NCI-H146 (cell line): ENCODE measurements at places on chromosomes 16 and 17.
A peak's percentile ranks its signal among the peaks of the same experiment; 100 is the strongest.

DNA sequence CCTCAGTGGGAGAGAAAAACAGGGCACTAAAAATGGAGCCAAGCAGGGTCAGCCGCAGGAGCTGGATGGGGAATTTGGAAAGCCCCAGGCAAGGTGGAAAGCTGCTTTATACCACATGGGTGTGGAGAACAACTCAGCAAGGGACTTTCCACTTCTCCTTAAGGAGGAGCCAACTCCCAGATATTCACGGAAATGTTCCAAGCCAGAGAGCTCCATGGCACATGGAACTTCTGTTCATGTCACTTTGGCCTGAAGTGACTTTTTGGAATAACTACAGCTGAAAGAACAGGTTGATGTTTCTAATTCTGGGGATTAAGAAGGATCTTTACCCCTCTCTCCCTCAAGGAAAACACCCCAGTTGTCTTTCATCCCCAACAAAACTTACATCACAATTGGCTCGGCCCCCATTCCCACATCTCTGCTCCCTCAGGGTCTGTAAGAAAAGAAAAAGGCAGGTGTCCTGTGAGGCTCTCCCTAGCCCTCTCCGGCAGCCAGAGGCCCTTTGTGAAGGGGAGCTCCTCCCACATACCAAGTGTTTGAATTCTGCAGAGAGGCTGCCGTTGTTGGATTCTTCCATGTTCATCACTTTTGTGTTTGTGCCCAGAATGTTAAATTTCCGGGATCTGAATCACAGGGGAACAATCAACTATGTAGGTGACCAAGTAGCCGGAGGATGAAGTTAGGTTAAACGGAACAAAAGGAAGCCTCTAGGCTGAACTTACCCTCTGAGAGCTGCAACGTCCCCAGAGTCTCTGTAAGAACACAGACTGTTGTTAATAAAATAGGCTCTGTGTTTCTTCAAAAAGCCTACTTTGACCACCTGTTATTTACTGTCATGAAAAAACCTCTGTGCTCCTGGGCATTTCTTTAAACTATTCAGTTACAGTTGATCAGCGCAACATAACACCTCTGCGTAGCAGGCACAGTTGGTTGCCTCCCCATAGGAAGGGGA, 41.0 kb downstream of the STAT5A start:
- DNase-seq, result no peak

GRCh38 chr17:42809250-42809649, 10.6 kb downstream of the CNTD1 start:
- DNase-seq, result no peak

DNA sequence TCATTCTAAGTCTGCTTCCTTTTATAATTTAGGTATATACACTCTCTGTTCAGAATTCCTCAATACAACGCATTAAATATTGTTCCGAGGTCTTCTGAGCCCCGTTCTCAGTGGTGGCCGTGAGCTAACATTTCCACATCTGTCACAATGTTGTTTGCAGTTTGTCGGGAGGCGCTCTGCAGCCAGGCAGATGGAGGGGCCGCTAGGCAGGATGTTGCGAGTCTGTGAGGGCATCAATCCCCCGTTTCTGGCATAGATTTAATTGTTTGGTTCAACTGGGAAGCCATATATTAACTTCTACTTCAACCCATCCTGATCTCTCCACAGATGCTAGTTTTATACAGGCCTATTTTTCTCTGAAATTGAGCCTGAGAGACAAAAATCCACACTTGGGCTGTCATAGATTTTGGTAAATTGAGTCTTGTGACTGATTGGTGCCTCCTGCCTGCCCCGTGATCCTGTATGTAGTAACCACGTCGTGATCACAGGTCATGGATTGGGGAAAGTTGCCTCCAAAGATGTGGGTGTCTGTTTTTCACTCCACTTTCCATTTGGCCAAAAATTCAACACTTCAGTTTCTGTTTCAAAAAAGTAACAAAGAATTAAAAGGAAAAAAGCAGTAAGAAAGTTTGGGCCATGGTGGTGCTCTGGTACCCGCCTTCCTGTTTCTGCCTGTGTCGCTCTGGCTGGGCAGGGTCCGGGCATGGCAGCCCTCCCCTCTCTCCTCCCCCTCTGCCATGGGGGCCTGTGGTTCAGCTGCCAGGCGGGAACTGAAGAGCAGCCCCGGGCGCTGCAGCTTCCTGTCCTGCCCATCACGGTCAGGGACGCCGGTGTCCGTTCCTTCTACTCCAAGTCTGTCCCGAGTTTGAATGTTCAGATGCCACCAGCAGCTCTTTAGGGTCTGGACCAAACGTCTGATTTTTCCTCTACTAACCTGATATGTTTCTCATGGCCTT, 41.5 kb downstream of the RPTOR start:
- no peak for DNase-seq

DNA sequence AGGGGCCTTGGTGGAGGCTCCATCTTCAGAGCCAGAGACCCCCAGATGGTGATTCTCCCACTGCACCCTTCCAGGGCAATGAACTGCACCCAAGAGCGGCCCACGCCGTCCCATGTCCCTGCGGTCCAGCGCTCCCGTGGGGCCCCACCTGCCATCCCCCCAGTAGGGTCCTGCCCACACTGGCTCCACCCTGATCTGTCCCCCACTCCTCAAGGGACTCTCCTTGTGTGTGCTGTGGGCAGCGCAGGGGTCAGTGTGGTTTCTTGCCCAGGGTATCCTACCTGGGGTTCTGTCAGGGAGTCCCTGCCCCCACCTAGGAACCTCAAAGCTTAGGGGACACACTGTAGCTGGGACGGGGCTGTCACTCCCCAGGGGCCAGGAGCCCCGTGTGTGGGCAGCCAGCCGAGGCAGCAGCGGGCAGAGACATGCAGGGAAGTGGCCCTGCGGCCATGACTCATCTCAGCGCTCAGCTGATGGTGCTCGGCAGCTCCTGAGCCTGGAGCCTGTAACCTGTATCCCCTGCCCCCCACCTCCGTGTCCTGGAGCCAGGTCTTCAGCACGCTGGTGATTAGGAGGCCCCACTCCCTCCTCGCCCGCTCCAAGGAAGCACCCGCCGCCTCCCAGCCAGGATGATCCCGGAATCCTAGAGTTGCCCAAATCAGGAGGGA, 35.7 kb upstream of the SSTR5 start:
- DNase-seq, result no peak

DNA sequence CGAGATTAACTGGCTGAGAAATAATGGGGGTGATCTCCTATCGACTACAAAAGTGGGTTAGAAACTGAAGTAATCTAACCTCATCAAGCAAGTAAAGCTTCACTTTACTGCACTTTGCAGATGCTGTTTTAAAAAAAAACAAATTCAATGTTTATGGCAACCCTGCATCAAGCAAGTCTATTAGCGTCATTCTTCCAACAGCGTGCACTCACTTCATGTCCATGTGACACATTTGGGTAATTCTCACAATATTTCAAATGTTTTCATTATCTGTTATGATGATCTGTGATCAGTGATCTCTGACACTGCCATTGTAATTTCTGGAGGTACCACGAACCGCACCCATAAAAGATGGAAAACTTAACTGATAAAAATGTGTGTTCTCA, 70.8 kb downstream of the KANSL1 start:
- DNase-seq, result no peak

DNA sequence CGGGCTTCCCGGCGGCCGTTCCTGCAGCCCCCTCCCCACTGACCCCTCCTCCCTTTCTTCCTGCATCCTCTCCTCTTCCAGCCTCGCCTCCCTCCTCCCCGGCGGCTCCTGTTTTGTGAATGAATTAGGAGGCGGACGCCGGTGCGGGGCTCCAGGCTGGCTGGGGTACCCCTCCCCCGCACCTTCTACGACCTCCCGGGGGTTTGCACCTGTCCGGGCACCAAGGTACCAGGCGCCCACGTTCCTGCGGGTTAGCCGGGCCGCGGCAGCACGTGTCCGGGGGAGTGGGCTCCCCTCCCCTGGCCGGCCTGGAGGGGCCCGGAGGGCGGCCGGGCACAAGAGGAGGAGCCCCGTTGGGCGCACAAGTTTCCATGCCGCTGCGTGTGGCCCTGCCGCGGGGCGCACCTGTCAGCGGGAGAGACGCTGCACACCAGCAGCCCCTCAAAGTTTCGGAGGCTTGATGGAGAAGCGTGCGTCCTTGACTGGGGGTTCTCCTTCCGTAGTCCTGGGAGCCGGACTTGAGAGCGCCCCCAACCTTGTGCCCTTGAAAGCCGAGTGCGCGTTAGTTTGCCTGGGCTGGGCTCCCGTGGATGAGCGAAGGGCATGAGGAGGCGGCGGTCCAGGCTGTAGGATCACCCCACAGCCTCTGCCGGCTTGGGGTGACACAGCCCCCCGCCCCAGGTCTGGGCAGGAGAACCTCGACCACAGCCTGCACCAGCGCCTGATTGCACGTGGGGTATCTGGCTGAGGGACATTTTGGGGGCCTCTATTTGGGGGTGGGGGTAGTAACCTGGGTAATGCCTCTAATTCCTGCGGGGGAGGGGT, 1.2 kb downstream of the HAS3 start:
- peak; percentile 42 for DNase-seq

- no peak for DNase-seq
Measured at GRCh38 chr16:30082545-30083090, 6.8 kb downstream of the PPP4C start.

DNA sequence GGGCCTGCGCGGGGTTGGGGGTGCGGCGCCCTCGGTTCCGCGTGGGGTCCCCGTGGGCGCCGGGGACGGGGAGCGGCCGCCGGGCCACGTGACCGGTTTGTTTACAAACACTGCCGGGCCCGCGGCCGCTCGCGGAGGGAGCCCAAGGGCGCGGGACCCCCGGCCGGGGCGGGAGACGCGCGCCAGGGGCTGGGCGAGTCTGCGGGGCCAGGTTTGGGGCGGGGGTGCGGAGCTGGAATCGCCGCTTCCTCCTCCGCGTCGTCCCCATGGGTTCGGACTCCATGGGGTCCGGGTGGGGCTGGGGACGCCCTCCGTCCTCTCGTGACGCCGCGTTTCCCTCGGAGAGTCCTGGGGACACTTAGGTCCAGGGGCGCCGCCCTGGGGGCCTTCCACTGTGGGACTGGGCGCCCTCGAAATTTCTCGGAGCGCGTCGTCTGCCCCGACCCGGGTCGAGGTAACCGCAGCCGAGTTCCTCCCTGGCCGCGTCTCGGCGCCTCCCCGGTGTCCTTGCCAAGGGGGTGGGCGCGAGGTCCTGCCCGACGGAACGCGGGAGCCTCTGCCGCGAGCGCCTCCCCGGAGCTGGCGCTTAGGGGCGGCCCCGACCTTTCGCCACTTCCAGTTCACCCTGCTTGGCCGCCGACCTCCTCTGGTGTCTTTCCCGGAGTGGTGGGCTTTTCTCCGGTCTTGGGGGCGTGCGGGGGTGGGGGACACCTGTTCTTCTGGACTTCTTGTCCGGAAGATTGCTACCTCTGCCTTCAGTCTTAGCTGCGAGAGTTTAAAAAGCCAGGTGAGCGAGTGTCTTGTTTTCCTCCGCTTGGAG, 684 bp downstream of the YPEL2 start:
- peak; percentile 27 for DNase-seq

GRCh38 chr16:9099131-9099625, 7.7 kb downstream of the HAPSTR1 start:
- DNase-seq, result no peak

DNA sequence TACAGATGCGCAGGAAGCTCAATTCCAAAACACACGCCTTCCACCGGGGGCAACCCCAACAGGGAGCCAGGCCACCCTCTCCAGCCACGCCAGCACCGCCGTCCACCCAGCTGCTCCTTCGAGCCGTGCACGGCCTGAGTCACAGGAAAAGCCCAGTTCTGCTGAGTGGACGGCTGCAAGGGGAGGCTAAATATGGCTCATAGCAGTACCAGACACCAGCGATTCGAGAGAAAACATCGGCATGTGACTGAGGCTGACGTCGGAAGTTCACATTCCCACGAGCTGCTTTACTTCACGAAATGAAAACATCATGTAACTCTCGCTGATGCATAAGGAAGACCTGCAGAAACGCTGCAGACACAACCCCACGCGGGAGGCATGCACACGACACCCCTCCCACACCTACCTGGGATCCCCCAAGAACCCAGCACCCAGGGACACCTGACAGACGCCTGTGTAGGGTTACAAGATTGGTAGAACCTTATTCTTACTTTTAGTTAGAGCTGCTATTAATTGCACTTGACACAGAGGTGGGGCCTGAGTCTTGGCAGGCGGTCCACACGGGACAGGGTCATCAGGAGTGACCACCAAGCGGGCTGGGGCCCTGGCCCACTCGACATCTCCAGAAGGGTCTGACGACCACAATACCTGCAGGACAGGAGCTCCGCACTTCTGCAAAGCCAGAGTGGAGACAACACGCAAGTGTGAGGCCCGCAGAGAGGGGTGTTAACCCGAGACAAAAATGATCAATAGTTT, 116.8 kb downstream of the ANKRD11 start:
- DNase-seq, result no peak

GRCh38 chr16:27475561-27475960, 73.6 kb downstream of the IL21R start:
- no peak for DNase-seq

DNA sequence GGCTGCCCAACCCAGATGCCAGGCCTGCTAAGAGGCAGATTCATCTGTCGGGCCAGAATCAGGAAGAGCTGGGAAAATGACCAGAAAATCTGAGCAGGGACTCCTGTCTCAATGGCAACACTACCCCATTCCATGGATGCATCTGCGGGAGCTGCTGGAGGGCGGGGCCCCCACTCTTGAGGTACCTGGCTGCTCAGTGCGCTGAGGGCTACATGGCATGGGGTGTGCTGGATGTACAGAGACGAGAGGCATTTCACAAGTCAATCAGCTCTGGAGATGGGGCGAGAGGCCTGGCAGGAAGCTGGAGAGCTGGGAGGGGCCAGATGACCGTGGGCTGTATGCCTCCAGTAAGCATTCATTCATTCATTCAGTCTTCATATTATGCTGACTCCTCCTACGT, 6.4 kb downstream of the SDK2 start:
- DNase-seq, result no peak

DNA sequence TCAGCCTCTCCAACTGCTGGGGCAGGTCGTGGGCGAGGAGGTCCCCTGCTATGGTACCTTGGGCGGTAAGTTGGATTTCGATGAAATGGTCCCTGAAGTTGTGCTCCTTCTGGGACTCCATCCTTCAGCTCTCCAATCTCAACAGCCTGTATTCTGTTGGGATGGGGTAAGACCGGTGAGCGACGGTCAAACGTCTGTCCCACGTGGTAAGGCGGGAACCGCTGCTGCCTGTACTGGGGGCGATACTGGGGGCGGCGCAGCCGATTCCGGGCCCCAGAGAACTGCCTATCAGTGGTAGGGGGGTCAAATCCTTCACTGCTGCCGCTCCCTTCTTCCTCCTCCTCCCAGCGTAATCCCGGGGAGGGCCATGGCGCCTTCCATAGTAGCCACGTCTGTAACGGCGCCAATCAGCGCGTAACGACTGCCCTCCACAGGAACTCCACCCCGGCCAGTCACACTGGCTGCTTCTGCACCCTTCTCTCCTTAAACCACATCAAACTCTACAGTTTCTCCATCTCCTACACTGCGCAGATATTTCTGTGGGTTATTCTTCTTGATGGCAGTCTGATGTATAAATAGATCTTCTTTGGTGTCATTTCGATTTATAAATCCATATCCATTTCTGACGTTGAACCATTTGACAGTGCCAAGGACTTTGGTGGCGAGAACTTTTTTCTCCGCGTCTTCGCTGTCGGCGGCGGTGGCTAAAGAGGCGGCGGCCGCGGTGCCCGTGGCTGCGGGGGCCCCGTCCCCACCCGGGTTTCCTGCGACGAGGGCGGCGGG, 41.1 kb downstream of the AHSP start:
- no peak for DNase-seq

GRCh38 chr17:78665952-78666920, 89.0 kb upstream of the DNAH17 start:
- DNase-seq, result no peak
